ENCODE measurements at places on chromosomes 16 and 17. TPM values are rescaled to one million over a fixed set of nuclear protein-coding genes. Genes with fewer than 3 reads are reported as not detected.

DNA sequence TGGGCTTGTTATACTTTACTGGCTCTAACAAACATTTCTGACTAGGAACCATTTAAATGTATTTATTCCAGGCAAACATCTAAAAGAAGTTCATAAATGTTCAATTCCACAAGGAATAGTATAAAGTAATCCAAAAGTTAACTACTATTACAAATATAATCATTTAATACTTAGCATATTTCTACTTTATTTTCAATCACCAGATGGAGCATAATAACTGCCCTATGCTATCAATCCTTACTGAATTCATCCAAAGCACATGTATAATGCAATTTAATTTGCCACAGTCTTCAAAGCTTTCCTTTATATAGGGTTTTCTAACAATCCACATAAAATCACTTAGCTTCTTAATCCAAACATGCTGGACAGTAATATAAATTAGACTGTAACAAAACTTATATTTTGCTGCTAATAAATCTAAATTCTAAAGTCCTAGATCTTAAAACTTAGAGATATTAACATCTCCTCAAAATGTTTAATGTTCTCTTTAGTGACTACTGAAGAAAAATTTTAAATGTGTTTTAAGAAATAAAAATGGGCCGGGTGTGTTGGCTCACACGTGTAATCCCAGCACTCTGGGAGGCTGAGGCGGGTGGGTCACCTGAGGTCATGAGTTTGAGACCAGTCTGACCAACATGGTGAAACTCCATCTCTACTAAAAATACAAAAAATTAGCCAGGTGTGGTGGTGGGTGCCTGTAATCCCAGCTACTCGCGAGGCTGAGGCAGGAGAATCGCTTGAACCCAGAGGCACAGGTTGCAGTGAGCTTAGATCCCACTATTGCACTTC, 5.9 kb downstream of the MEIOB start:
- no peak for DNase-seq

GRCh38 chr16:54631782-54632181, 298.9 kb upstream of the IRX5 start:
- no peak for DNase-seq

DNA sequence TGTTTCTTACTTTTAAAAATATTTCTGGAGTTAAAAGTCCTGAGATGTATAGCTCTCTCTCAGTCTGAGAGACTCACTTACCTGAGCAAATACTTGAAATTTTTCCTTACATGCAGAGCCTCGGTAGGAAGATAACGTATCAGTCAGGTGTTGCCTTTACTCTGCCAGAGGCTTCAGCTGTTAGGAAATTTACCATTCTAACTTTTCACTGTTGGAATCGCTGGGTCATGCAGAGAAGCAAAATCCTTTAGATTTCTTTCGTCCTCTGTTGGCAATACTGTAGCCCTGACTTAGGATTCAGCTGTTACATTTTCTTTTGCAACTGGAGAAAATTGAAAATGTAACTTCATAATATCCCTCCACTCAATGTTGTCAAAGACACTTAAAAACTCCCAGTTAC, 20.0 kb upstream of the KCNJ16 start:
- no peak for DNase-seq

DNA sequence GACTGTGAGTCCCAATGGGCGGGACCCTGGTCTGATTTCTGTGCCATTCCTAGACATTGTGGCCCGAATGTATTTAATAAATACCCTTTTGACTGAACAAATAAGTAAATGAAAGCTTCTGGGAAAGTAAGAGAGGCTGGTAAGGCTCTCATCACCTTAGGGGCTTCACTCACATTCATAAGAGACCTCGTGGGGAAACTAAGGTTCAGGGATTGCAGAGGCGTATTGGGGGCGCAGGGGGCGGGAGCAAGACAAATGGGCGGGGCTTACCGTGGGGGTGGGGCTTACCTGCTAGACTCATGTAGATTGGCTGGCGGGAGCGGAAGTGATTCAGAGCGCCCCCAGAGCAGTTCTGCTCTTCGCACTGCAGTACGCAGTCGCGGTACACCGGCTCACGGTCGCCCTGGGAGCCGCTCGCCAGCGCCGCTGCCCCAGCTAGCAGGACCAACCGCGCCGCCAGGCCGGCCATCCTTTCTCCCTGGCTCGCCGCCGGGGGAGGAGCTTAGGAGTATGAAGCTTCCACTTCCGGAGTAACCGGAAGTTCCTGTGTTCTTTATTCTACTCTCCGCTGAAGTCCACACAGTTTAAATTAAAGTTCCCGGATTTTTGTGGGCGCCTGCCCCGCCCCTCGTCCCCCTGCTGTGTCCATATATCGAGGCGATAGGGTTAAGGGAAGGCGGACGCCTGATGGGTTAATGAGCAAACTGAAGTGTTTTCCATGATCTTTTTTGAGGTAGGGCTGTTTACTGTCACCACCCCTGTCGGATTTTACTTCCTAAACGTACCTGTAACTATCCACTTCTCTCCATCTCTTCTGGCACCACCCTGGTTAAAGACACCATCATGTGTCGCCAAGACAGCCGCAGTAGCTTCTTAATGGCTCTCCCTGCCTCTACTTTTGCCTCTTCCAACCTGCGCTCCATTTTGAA, at the start of gene PGAP3:
Gene PGAP3 (minus strand): TSS at position 512 of the 929 bp plus-strand sequence. CDS start 43 bp downstream, at position 469.
- DNase-seq, result peak; percentile 98

- no peak for DNase-seq
These were observed 2.7 kb downstream of the NOD2 start for GRCh38 chr16:50696126-50696525.

GRCh38 chr17:1583556-1583955, 21.0 kb upstream of the PITPNA start:
- no peak for DNase-seq

DNA sequence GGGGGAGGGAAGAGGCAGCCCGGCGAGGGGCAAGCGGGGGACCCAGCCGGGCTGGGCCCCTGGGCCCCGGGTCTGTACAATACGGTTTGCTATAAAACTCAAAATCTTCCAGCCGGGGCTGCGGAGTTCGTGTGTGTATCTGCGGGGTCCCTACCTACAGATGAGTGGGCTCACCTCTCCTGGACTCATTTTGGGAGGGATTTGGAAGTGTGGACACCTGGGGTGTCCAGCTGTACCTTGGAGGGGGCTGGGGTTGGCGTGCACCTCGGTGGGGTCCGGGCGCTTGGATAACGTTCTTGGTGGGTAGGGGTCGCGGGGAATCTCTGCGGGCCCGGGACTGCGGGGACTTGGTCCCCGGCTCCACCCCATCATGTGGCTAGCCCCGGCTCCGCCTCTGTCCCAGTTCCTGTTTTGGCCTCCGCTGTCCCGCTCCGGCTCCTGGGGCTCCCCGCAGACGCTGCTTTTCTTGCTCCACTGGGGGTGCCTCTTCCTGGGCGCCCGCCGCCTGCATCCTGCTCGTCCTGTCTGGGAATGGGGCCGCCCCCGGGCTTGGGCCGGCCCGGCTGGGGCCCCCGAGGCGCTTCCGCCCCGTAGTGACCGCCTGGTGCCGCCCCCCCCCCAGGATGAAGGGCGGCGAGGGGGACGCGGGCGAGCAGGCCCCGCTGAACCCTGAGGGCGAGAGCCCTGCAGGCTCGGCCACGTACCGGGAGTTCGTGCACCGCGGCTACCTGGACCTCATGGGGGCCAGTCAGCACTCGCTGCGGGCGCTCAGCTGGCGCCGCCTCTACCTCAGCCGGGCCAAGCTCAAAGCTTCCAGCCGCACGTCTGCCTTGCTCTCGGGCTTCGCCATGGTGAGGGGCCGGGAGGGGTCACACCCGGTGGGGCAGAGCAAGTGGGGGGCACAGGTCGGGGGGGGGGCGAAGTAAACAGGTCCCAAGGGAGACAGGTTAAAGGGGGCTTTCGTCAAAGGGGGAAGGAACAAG, at the start of gene ORAI3:
Gene ORAI3 (plus strand): TSS at position 402 of the 983 bp plus-strand sequence. CDS start 222 bp downstream, at position 624.
- peak; percentile 51 for DNase-seq

DNA sequence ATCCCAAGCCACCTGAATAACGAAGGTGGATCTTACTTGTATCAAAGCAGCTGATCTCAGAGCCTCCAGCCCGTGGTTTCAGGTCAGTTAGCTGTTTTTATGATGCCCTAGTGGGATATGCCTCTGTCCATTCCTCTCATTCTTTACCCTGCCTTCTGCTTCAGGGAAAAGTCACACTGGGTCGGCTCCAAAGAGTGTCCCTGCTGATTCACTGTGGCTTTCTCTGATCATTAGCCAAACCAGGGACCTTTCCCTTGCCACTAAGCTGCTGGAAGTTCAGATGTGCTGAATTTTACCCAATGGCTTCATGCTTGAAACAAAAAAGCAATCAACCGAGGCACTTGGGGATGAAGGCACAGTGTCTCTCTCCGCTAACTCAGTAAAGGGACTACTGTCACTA, 170.2 kb upstream of the SALL1 start:
- DNase-seq, result no peak

DNA sequence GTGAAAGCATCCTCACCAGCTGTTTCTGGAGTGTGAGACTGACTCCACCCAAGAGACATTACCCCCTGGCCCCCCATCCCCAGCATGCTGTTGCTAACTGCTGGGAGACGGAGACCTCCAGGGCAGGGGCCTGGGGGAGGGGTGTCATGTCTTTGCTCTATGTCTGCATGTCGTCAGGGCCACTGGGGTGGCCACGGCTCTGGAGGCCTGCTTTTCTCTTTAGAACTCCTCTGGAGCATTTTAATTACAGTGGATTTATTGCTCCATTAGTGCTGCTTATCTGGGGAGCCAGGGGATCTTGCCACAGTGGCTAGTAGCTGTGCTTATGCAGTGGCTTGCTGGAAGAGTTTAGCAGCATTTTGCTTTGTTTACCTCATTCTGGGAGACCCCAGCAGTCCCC, 32.3 kb downstream of the CLEC16A start:
- no peak for DNase-seq

DNA sequence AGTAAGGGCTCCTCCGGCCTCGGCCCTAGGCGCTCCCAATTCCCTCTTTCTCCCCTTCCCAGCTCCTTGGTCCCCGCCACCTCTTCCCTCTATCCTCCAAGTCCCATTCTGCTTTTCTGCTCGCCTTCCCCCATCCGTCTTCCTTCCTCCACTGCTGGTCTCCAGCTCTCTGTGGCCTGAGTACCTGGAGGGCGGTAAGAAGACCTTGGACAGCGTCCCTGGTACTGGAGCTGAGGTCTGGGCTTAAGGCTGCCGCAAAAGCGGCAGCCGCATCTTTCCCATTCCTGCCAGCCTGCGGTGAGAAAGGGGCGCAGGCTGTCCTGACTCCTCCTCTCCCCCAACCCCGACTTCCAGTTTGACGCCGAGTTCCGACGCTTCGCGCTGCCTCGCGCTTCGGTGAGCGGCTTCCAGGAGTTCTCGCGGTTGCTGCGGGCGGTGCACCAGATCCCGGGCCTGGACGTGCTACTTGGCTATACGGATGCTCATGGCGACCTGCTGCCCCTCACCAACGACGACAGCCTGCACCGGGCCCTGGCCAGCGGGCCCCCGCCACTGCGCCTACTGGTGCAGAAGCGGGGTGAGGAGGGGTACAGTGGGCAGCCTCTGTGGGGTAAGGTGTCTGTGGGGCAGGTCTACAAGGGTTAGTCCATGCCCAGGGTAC, 471 bp downstream of the PARD6A start:
- peak; percentile 47 for DNase-seq

DNA sequence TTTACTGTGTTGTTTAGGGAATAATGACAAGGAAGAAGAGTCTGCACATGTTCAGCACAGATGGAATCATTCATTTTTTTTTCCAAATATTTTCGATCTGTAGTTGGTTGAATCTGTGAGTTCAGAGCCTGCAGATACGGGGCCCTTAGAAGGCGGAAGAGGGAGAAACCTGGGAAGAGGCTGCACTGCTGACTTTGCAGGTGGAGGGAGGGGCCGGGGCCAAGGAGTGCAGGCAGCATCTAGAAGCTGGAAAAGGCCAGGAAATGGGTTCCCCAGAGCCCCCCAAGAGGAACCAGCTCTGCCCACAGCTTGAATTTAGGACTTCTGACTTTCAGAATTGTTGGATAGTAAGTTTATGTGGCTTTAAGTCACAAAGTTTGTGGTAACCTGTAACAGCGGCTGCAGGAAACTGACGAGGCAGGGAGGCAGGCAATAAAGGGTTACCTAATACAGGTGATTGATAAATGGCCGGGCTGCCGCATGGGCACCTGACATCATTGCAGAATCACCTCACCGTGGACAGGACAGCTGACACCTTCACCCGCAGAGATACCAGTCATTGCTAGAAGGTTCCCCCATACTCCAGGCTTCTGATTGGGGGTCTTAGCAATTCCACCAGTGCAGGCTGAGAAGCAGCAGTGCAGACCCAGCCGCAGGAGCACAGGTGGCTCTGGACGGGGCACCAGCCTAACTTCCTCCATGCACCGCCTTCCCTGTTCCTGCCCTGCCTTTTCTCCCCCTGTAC, 181.3 kb downstream of the IRF8 start:
- DNase-seq, result no peak

DNA sequence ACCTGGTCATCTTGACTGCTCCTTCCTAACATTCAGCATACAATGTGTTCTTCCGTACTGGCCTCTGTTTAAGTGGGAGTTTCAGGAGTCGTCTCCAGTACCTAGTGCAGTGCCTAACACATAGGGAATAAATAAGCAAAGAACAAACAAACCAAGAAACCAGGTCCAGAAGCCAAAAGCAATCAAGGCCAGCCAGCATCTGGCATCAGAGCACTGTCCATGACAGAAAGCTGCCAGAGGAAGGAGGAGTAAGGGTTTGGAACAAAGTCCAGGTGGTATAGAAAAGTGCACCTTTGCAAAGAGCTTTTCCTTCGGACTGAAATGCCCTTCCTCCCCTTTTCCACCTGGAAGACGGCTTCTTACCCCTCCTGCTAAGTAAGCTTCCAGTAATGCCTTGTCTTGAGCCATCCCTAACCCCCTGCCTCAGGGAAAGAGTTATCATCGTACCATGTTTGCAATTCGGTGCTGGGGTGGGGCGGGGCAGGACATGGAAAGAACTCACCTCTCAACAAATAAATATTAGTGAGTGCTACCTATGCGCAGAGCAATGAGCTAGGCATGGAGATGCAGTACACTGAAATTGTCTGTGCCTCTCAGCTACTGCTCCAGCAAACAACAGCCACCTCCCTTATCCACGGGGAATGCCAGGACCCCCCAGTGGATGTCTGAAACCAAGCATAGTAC, 47.6 kb downstream of the C17orf67 start:
- DNase-seq, result no peak

NAGPA gene
- polyA plus RNA-seq, result 4.5 TPM

GDPD3 gene
- 4.5 TPM for polyA plus RNA-seq

DOC2A gene
- polyA plus RNA-seq, result 1.3 TPM

TEX19 gene
- polyA plus RNA-seq, result not detected

GAS7 gene
- polyA plus RNA-seq, result 62.6 TPM

DNAH3 gene
- 0.19 TPM for polyA plus RNA-seq

FBXL16 gene
- polyA plus RNA-seq, result 0.53 TPM
